ENCODE measurements at places on chromosomes 7 and 10. TPM values are rescaled to one million over a fixed set of nuclear protein-coding genes. Genes with fewer than 3 reads are reported as not detected.

- no peak overlapping the region for H3K27ac ChIP-seq
- no peak for DNase-seq
- H3K4me3 ChIP-seq = no peak overlapping the region
- H3K4me1 ChIP-seq = no peaks in the 10 kb centered on the region
These were observed 172.2 kb downstream of the GRM8 start for GRCh38 chr7:127080576-127080975.

- DNase-seq = no peak
- no peaks in the 10 kb centered on the region for H3K27me3 ChIP-seq
- H3K36me3 ChIP-seq = no peaks in the 10 kb centered on the region
- no peak overlapping the region for H3K4me3 ChIP-seq
- no peak overlapping the region for H3K27ac ChIP-seq
These were observed 113.4 kb downstream of the VPS41 start for GRCh38 chr7:38795593-38795992.

- H3K27ac ChIP-seq = no peak overlapping the region
- DNase-seq = no peak
- H3K4me3 ChIP-seq = no peak overlapping the region
- H3K4me1 ChIP-seq = no peaks in the 10 kb centered on the region
These were observed 23.5 kb downstream of the YKT6 start for GRCh38 chr7:44224080-44224973.

HGF gene
- 35.7 TPM for total RNA-seq
